ENCODE measurements at places on chromosomes 2 and 18. TPM values are rescaled to one million over a fixed set of nuclear protein-coding genes. Genes with fewer than 3 reads are reported as not detected.

DNA sequence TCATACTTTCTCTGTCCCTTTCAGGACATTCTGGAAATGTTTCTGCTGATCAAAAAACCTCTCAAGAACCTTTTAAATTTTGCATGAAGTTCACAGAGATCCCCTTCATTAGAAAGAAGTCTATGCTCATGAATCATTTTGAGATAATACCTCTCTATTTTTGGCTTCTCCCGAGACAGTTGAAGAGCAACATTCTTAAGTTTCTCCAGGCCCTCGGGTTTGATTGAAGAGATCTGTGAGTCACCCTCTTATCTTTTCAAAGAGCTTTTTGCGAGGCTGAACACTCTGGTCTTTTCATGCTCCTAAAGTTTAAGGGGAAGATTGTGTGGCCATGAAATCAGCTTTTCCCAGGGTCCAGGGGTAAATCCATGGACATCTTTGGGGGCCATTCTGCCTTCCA lies 354.2 kb downstream of the FBXO15 start:
- no peak for DNase-seq

DNA sequence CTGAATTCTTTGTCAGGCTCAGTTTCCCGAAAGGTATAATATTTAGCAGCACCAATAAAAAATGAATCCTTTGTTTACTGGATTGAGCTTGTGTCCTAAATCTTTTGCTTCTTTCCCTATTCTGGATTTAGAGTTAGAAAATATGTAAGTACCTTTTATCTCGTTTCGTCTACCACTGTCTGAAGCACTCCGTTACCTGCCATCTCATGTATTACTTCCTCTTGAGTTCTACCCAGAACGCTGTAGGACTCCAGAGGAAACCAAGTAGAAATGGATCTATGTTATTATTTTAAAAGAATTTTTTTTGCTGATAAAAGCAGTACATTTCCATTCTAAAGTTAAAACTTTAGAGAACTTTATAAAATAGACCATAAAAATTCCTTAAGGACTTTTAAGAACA lies 13.5 kb downstream of the ANKRD12 start:
- no peak for DNase-seq

DNA sequence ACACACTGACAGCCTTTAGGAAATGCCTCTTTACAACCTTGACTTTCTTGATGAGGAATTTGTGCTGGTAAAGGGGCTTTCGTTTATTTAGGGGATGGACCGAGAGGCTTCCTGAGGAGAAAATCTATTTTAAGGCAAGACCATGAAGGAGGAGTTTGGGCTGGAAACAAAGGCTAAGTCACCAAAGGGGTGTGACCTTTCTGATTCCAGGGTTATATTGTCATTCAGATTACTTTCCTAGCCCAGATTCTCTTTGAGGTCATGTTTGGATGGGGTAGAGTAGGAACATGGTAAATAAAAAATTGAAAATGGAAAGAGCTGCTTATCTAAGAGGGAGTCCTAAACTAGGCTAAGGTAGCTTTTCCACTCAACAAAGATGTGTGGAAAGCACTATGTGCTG lies 77.1 kb upstream of the UGP2 start:
- DNase-seq = no peak

- peak; percentile 25 for DNase-seq
Measured at GRCh38 chr18:49609256-49610021, 47.6 kb downstream of the LIPG start.

GRCh38 chr2:231128541-231128940 lies 3.7 kb upstream of the HTR2B start:
- no peak for DNase-seq

- no peak for DNase-seq
Measured at GRCh38 chr18:10789180-10789579, 263.4 kb downstream of the NAPG start.

The MPV17 gene
- total RNA-seq = 61.7 TPM

The AFG3L2 gene
- 52.6 TPM for total RNA-seq

The EML4 gene
- 30.6 TPM for total RNA-seq

All from H4 (cell line).